ENCODE measurements at places on chromosomes 12 and 14.

DNA sequence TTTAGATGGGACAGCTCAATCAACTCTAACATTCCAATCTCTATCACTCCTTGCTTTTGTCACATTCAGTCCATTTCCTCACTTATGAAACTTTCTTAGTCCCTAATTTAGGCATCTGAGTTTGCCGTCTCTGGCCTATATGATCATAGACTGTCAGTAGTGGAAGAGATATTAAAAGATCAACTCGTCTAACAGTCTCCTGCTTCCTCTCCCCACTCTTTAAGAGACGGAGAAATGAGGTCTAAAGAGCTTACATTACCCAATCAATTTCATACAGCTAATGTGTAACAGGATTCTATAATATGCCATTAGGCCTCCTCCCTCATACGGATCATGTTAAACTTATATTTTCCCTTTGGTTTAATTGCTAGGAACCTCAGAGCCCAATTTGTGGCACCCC is 6.5 kb upstream of the ATP23 start:
- no peak for DNase-seq

- no peak for DNase-seq
These were observed 162.8 kb downstream of the MON2 start for GRCh38 chr12:62629413-62629812.

GRCh38 chr14:100415226-100415625 is 92.1 kb downstream of the SLC25A47 start:
- DNase-seq: no peak

DNA sequence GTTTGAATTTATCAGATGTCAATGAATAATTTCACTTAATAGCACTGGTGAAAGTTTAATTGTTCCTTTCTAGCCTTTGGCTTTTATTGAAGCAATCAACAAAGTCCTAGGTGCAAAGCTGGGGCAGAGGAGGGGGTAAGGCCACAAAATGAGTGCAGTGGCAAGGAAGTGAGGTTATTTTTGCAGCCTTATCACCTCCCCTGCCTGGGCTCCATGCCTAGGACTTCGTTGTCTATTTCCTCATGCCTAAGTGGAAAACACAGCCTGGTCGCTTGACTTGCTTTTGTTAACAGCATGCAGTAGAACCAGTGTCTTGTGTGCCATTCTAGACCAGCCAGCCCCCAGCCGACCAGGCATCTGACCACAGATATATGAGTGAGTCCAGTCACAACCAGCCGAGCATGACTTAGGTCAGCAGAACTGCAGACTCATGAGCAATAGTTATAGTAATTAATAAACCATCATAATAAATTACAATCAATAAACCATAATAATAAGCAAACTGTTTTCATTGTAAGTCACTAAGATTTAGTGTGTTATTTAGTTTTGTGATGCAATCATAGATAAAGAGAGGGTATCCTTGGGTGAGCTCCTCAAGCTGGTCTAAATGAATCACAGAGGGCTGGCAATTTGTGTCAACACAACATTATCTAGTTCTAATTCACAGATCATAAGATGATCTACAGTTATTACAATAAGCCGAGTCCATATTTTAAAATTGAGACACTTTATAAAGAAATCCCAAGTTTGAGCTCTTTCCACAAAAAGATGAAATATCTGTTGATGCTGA is 156.8 kb downstream of the GLT1D1 start:
- DNase-seq: no peak

DNA sequence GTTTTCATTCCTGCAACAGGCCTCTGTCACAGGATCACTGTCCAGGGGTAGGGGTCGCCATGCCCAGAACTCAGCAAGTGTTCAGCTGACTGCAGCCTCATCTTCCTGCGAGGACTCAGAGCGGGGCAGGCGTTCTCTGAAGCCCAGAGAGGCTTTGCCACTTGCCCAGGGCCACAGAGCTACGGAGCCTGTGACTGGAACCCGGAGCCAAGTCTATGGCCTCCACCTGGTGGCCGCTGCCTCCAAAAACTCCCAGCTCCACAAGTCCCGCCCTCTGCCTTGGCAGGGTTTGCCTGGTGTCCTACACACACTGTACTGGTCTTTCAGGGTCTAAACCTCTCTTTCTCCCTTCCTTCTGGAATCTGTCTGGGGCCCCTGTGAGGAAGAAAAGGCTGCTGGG is 8.7 kb upstream of the PPP1R13B start:
- DNase-seq: no peak

GRCh38 chr12:70059373-70059772 is 183.9 kb upstream of the CNOT2 start:
- no peak for DNase-seq

All from activated B cell treated with CpG ODN at 0.5 μM for 24 hours (primary cell).